ENCODE measurements at places on chromosomes 1 and 21. TPM values are rescaled to one million over a fixed set of nuclear protein-coding genes. Genes with fewer than 3 reads are reported as not detected.

The ZFP69 gene
- 2.9 TPM for total RNA-seq

The SORT1 gene
- 169 TPM for total RNA-seq

The CCDC185 gene
- total RNA-seq, result 0.13 TPM

The TTLL7 gene
- total RNA-seq, result 7.0 TPM

The C1orf185 gene
- total RNA-seq, result not detected

The S1PR1 gene
- 51.6 TPM for total RNA-seq

The MATN1 gene
- 0.13 TPM for total RNA-seq

The LSM10 gene
- total RNA-seq, result 29.5 TPM

The NEGR1 gene
- 10.2 TPM for total RNA-seq

The SSBP3 gene
- total RNA-seq, result 49.6 TPM

The LAMC1 gene
- 140 TPM for total RNA-seq

The RBP7 gene
- 21.2 TPM for total RNA-seq

The GPR52 gene
- 2.7 TPM for total RNA-seq

The PRAMEF17 gene
- not detected for total RNA-seq

The GBP3 gene
- total RNA-seq, result 57.7 TPM

The LAD1 gene
- 72.6 TPM for total RNA-seq

The EFNA4 gene
- 7.6 TPM for total RNA-seq

The RIMS3 gene
- 6.2 TPM for total RNA-seq

The FAM167B gene
- total RNA-seq, result 19.6 TPM

The RIPPLY3 gene
- 0.31 TPM for total RNA-seq

The TRMT1L gene
- total RNA-seq, result 17.9 TPM

The ITLN2 gene
- not detected for total RNA-seq

The IFT25 gene
- 29.9 TPM for total RNA-seq

The OR2L5 gene
- total RNA-seq, result not detected

The LAPTM5 gene
- 108 TPM for total RNA-seq

The LRRC39 gene
- 0.35 TPM for total RNA-seq

The CYP4B1 gene
- total RNA-seq, result 3.3 TPM

The SNX7 gene
- total RNA-seq, result 34.6 TPM

The ARHGEF19 gene
- 8.2 TPM for total RNA-seq

The EXTL1 gene
- 0.28 TPM for total RNA-seq

The C1orf87 gene
- 0.38 TPM for total RNA-seq

The LCE3E gene
- total RNA-seq, result not detected

The MAN1A2 gene
- total RNA-seq, result 54.4 TPM

The IFNLR1 gene
- total RNA-seq, result 4.8 TPM

The DMRTA2 gene
- total RNA-seq, result not detected

The TESK2 gene
- total RNA-seq, result 2.7 TPM

The PROX1 gene
- total RNA-seq, result 6.6 TPM

The CTH gene
- 6.5 TPM for total RNA-seq

The OR2T34 gene
- total RNA-seq, result not detected

The THEM5 gene
- total RNA-seq, result not detected

The ERRFI1 gene
- 71.3 TPM for total RNA-seq

The MASP2 gene
- total RNA-seq, result not detected

The KCNJ9 gene
- total RNA-seq, result not detected

The KCNJ15 gene
- total RNA-seq, result 142 TPM

The S100A7 gene
- not detected for total RNA-seq

The MFAP2 gene
- 7.2 TPM for total RNA-seq

All from kidney (tissue), 22 donors.